Posterior vena cava (tissue), 2 donors: ENCODE measurements at places on chromosomes 7 and 10.
A peak's percentile ranks its signal among the peaks of the same experiment; 100 is the strongest.

DNA sequence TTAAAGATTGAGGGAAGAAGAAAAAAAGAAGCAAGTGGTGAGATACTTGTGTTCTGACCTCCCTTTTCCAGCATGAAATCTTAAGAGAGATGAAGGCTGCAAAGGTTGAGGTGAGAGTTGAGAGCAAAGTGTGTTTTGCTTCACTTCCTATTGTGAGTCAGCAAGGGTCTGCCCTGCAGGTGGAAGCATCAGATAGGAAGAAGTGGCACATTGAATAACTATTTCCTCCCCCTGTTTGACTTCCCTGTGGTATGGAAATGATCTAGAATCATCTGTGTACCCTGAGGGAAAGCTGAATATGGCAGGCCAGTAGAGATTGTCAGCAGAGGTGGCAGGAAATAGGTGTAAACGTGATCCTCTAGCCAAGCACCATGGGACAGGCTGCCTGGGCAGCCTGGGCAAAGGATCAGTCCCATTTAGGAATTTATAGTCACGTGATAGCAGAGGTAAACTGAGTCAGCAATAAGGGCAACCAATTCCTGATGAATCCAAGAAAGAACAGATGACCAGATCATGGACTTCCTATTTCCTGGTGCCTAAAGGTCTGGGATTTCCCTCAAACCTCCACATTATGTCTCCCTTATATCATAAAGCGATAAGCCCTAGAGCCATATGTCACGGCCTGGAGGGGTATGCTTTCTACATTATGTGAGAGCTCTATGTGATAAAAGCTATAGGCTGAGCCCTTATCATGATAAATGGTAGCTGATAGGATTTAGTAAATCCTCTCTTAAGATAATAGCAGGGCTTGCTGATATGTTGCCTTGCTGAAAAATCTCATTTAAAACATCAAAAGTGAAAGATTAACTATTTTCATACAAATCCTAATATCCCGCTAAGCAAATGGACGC, 287.0 kb downstream of the MDFIC start:
- no peak for DNase-seq

- DNase-seq: no peak
Observed at GRCh38 chr10:24642921-24643678, 80.6 kb downstream of the ARHGAP21 start.

DNA sequence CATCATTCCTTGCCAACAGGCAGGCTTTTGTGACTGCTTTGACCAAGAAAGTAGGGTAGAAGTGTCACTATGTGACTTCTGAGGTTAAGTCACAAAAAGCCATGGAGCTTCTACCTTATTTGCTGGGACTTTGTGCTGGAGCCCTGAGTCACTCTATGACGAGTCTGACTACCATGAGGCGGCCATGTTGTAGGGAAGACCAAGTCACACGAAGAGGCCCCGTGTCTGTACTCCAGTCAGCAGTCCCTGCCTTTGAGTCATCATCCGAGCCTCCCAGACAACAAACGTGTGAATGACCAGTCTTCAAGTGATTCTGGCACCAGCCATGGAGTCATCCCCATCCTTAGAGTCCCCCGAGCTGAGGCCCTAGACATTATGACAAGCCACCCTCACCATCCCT, 3.5 kb upstream of the MYL10 start:
- no peak for DNase-seq

DNA sequence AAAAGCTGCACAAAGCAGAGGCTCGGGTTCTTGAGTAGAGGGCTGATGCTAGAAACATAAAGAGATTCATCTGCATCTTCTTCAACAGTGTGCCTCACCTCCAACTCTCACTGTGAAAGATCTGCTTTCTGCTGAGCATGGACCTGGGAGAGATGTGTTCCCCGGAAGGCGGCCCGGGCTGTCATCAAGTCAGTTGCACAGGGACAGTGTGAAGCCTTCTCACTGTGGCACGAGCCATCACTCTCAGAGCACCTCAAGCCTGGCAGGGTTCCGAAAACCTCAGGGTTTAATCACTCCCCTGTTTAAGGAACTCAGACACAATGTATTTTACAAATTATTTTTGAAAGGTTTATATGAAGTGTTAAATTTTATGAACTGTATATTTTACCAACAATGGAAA, 98.7 kb downstream of the RBM20 start:
- DNase-seq: no peak

DNA sequence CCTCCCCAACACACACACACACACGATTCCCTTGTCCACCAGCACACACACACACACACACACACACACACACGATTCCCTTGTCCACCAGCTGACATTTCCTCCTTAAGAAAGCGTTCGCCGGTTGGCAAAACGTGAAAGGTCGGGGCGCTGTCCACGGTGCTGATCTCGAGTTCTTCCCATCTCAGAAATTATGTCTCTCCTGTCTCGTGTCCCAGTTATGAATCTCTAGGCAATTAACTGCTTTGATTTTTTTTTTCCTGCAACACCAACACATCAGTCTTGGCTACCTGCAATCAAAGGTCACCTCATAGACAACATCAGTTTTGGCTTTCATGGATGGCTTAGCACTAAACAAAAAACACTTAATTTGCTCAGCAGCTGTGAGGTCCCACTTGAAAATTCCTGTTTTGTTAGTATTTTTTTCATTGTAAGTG, 1.9 kb downstream of the INA start:
- no peak for DNase-seq

- DNase-seq: no peak
Observed at GRCh38 chr7:650339-651031, 76.0 kb upstream of the DNAAF5 start.

- DNase-seq: no peak
Observed at GRCh38 chr7:92504563-92504962, 23.8 kb downstream of the PEX1 start.

DNA sequence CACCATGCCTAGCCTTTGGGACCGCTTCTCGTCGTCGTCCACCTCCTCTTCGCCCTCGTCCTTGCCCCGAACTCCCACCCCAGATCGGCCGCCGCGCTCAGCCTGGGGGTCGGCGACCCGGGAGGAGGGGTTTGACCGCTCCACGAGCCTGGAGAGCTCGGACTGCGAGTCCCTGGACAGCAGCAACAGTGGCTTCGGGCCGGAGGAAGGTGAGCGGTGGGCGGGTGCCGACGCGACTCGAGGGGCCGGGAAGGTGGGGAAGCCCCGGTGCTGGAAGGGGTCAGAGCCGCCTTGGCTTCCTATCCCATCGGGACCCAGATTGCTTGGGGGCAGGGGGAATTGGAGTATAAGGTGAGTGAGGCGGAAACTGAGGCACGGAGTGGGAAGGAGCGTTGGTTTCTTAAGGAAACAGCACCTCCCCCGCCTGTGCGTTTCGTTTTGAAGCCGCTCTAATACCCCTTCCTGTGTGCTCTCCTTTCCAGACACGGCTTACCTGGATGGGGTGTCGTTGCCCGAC, 547 bp downstream of the DDIT4 start:
- no peak for DNase-seq

DNA sequence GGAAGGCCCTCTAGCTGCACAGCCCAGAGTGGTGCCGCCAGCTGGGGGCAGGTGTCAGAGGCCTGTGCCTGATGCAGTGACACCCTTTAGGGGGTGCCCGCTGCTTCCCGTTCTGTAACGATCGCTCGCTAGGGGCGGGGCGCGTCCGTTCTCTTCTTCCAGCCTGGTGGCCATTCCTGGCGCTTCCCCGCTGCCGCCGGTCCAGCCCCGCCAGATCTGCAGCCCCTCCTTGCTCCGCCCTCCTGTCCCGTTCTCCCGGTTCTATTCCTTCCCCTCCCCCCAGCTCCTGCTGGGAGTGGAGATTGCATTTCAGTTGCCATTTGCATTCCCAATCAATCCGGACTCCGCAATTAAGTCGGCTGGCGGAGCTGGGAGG, 39.2 kb downstream of the AGAP3 start:
- no peak for DNase-seq

DNA sequence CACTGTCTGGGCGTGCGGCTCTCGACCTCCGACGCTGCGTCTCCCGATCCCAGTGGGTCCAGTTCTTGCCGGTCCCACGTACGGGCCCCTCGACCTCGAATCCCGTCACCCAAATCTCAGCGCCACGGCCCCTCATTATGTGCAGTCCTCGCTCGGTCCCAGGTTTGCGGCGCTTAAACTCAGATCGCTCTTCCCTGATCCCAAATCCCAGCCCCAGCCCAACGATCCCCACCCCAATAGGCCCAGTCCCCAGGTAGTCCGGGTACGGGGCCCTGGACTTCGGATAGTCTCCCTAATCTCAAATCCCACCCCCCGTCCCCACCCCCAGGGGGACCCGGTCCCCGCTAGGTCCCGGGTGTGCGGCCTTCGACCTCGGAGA, 666 bp downstream of the HNRNPF start:
- no peak for DNase-seq

DNA sequence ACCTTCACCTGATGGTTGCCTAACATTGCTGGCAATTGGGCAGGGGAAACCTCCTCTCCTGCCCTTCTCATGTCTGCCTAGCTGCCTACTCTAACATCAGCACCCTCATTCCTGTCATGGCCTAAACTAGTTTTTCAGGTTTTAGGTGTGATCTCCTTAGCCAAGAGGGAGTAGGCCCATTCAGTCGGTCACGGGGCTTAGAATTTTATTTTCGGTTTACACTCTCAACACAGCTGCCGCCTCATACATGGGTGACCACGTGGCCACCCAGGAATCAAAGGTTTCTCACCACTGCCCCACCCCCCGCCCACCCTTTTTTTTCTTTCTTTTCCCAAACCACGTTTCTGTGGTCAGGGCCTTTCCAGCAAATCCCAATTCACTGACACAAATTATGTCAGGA, 97.2 kb downstream of the RALA start:
- DNase-seq: no peak

DNA sequence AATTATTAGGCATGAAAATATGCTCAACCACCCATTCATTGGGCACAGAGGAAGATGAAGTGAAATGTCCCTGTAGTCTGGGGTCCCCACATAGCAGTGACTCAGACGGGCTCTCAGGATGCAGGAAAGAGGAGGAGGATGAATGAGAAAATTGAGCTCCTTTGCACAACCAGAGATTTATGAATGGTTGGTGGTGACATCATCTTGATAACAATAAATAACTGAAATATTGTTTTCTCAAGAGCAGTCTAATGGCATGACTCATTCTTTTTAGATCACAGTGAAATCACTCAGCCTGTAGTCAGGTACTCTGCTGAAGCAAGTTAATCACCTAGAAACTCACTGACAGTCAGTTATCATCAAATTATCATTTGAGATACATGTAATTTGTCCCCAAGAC, 254.1 kb downstream of the RELN start:
- no peak for DNase-seq

GRCh38 chr10:128497660-128498377, 371.6 kb upstream of the MKI67 start:
- DNase-seq: no peak

DNA sequence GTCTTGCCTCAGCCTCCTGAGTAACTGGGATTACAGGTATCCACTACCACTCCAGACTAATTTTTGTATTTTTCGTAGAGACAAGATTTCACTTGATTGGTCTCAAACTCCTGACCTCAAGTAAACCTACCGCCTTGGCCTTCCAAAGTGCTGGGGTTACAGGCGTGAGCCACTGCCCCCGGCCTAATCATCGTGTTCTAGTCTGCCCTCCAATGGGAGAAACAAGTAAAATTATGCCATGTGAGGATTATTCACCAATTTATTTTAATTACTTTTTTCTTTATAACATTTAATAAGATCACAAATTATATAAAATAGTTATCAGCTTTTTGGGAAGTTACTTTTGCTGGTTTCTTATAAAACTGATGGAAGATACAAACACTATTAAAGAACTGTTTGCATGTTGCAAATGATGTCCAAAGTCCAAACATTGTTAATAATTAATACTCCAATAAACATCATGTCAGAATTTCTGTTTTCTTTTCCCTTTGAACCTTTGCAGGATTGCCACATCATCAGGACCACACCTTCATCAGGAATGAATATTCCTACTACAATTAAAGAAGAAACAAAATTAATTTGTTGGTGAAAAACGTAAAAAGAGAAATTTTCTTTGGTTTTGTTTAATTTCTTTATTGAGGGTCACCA, 786 bp upstream of the AKR1C4 start:
- no peak for DNase-seq

- DNase-seq: no peak
Observed at GRCh38 chr10:103635580-103635979, 142.1 kb downstream of the NEURL1 start.

DNA sequence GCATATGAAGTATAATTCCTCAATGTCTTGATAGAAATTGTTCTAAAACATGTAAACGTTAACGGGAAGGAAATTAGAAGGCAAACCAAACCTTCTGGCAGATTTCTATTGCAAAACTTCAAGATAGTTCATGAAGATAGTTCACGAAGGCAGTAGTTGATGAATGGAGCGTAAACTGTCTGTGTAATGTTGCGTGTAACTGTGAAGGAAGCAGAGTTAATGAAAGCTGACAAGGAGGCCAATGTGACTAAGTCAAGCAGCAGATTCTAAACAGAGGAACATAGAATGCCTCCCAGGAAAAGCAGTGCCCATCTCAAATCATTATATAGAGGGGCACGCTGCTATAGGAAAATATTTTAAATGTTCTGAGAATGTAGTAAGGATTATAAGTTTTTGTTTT, 659.7 kb upstream of the IGFBP3 start:
- DNase-seq: no peak

GRCh38 chr7:106100863-106101629, 11.1 kb downstream of the SYPL1 start:
- DNase-seq: no peak

DNA sequence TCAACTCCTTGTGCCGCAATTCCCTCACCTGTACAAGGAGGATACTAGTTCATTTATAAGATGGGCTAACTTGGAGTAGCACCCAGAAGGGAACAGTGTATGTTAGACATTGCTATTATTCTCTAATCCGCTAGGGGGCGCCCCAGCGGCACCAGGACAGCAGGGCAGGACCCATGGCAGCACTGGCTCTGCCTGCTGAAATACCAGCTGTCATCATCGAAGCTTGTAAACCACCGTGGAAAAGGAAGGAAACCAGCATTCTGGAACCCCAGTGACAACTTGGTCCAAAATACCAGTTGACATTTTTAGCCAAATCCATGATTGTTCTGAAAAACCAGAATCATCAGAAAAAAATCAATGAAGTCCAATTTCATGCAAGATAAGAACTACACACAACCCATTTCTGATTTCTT, 134.4 kb downstream of the ITGA8 start:
- peak; percentile 85 for DNase-seq
